Lung microvascular endothelial cell (primary cell): ENCODE measurements at places on chromosomes 12 and 14. TPM values are rescaled to one million over a fixed set of nuclear protein-coding genes. Genes with fewer than 3 reads are reported as not detected.

DNA sequence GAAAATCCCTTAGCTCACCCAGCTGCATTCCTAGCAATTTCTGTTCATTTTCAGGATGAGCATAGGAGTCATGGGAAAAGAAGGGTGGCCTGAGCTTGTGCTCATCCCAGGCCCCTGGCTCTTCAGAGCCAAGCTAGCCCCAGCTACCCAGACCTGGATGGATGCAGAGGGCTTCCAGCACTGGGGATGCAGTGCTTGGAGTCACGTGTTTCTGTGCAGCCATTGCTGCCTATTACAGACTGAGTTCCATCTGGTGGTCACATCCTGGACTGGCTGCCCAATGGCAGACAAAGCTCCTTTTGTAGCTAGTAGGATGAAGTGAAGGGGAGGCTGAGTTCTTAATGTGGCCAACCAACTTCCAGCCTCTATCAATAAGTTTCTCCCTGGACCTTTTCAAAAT, 54.2 kb upstream of the JDP2 start:
- no peak for DNase-seq

DNA sequence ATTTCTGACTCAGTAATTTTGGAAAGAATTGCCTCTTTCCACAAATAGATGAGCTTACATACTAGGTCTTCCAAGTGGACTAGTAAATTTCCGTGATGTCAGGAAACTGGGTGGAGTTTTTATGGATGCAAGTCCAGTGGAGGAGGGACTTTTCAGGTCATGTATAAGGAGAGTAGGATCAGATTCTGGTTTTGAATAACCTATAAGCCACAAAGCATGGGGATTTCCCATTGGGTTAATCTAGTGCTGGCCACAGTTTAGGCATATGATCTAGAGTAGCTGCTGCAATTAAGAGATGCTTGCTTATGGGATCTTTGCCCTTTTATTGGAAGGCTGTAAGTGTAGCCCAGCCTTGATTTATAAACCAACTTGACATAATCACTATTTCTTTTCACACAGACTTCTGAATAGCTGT, 33.8 kb downstream of the STK38L start:
- DNase-seq, result peak; percentile 82

The COCH gene
- total RNA-seq, result 0.99 and 1.5 TPM in 2 replicates

DNA sequence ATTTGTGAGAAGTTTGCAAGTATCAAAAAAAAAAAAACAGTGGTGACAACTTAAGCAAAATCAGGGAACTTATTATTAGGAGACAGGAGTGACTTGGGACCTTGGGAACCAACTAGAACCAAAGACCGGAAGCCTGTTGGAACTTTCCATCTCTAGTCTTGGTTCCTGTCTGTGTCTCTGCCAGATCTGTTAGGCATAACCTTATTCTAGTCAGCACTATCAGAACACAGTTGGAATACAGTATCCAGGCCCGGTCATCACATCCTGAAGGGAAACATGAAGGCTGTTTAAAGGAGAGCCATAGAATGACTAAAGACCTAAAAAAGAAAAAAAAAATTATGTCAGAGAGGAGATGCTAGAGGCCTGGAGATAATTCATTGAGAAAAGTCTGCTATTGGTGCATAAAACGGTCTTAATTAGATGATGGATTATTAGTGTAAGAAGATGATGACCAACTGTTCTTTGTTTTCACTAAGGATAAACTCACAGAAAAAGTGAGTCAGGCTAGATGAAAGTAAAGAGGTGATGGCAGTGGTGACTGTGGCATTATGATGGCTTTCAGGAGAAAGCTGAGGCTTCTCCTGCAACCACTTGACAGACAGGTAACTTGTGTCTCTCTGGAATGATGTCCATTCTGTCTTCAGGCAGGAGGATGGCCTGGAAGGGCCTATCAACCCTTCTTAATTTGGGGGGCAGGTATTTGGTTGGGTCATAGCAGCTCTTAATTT, 28.2 kb downstream of the DACT1 start:
- DNase-seq, result no peak

The LRP1-AS gene
- total RNA-seq, result not detected in 2 replicates

DNA sequence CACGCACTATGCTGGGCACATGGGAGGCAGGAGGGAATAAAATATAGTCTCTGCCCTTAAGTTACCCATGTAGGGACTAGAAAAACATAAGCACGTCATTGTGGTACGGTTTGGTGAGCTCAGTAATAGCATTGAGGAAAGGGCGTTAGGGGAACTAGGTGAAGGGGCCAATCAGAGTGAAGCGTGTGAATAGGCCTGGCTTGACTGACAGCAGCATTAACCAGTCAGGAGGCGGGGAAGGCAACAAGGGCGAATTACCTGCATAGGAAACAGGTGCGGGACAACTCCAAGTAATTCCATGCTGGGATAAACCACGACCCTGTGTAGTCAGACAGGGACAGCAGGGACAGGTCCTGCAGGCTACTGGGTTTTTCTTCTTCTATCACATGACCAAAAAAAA, 107.7 kb downstream of the UNC79 start:
- peak; percentile 4 for DNase-seq

The MYH6 gene
- total RNA-seq, result not detected in 2 replicates
